ENCODE measurements at places on chromosomes 13 and 19.

DNA sequence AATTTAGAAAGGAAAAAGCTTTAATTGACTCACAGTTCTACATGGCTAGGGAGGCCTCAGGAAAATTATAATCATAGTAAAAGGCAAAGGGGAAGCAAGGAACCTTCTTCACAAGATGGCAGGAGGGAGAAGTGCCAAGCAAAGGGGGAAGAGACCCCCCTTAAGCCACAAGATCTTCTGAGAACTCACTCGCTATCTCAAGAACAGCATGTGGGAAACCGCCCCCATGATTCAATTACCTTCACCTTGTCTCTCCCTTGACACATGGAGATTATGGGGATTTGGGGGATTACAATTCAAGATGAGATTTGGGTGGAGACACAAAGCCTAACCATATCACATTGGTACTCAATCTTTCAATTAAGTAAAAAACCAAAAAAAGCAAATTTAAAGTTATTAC is 1778.7 kb upstream of the MIR17HG start:
- DNase-seq: no peak

DNA sequence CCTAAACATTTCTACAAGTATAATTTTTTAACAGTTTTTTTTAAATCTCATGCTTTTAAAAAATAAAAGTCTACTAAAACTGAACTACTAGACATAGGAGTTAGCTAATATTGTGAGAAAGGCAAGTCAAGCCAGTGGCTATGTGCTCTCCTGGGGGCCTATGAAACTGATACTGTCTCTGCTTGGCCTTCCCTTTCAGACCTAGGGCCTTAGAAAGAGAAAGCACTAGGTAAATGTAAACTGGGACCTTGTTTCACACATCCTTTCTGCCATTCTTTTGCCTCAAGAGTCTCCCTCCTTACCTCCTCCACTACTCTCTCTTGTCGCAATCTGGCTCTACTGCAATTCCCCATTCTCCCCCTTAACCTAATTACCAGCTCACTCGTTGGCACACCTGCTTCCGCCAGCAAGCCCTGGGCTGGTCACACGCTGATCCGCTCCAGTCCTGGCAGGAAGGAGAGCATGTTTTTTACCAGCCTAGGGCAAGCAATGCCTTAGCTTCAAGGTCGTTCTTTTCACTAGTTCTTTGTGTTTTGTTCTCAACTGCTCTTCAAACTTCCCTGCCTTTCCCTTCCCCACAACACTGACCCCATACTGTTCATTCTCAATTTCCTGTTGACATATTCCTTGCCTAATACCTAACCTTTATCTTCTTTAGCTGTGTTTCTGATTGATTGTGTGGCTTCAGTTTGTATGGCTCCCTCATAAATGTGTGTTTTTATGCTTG is 23.1 kb downstream of the TBC1D4 start:
- peak; percentile 50 for DNase-seq

GRCh38 chr13:26987486-26988013 is 184.1 kb downstream of the USP12 start:
- DNase-seq: no peak

GRCh38 chr19:1168572-1169410 is 5.3 kb downstream of the SBNO2 start:
- DNase-seq: no peak

- no peak for DNase-seq
These were observed 86.0 kb downstream of the SERP2 start for GRCh38 chr13:44459674-44460073.

GRCh38 chr19:6212403-6213265 is 67.1 kb downstream of the MLLT1 start:
- DNase-seq: no peak

DNA sequence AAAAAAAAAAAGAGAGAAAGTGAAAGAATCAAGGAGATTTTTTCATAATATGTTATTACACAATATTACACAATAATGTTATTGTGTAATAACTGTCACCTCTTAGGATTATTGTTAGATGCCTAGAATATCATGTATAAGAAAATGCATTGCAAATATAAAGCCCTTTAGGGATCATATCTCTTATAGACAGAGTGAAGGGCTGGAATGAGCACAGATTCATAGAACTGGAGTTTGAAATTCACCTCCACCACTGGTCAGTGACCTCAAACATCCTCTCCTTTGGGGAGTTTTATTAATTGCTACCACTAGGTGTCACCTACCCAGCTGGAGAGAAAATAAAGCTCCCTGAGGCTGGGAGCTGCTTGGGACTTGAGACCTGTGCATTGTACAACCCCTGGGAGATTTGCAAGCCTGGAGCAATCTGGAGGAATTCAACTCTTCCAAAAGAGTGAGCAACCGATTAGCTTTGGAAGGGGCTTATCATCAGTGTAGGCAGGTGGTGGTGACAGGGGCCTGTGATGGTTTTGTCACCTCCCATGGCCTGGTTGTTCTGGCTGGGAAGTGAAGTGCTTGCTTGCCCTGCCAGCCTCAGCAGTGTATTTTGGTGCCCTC is 30.3 kb upstream of the FRY start:
- peak; percentile 36 for DNase-seq

- no peak for DNase-seq
These were observed 13.8 kb downstream of the CIC start for GRCh38 chr19:42282819-42283187.

- no peak for DNase-seq
These were observed 52.8 kb downstream of the TNFSF13B start for GRCh38 chr13:108322206-108322824.

- DNase-seq: no peak
These were observed 191.5 kb downstream of the ZNF536 start for GRCh38 chr19:30563691-30564090.

DNA sequence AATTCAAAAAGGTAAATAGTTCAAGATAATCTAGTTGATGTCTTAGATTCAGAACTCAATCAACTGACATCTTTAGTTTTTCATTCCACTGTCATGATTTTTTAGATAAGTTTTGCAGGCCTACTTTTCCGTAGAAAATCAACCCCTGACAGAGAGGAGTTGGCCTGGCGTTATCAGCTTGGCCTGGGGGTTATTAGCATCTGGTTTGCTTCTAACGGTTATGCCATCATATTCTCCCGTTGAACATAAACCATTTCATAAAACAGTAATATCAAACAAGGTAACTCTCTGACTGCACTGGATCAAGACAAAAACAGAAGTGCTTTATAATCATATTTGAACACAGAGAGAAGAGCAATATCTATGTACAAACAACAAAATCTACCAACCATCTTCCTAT is 130.8 kb upstream of the PCDH20 start:
- no peak for DNase-seq

- no peak for DNase-seq
These were observed 17.7 kb downstream of the SIAH3 start for GRCh38 chr13:45833663-45834375.

Measured in H9 (cell line).